ENCODE measurements at places on chromosomes 3 and 15.

DNA sequence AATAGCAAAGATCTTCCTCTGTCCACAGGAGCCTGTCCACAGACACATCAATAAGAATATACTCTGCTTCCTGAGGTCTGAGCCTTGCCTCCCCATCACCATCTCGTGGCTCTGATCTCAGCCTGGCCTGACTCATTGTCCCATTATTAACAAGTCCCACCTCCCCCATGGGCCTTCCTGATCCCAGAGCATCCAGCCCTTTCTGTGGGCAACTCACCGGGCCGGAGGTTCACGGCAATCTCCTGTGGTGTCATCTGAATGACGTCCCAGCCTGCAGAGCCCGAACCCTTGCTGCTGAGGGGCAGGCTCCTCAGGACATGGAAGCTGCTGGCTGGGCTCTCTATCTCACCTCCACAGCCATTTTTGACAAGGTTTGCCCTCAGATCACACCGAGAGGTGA lies 28.1 kb downstream of the ITGB5 start:
- no peak for DNase-seq

DNA sequence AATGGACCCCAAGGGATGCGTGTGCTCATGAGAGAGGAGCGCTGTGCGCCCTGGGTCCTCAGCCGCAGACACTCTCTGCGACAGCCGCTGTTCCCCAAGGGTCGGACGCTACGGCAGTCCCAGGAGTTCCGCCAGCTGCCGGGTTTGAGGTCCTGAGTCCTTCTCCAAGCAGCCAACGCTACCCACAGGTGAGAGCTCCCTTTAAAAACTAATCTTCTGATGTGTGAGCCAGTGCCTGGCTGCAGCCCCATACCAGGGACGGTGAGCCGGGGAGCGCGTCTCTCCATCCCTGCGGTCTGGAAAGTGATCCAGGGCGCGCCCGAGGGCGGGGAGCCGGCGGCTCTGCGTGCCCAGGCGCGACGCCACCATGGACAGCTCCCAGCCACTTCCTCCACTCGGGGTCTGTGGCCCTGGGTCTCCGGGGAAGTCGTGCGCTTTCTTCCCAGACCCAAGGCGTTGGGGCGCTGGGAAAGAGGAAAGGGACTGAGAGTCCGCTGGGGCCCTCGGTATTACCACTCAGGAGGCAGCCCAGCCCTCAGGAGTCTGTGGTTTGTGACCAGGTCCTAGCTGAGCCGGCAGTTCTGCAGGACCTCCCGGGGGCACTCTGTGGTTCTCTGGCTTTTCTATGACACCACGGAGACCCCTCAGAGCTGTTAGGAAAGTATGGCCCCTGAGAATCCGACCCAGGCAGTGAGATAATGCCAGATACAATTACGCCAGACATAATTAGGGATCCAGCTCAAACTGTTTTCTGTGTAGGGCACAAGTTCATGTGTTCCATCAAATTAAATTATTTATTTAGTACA lies 1.4 kb downstream of the CEMIP start:
- DNase-seq, result no peak

DNA sequence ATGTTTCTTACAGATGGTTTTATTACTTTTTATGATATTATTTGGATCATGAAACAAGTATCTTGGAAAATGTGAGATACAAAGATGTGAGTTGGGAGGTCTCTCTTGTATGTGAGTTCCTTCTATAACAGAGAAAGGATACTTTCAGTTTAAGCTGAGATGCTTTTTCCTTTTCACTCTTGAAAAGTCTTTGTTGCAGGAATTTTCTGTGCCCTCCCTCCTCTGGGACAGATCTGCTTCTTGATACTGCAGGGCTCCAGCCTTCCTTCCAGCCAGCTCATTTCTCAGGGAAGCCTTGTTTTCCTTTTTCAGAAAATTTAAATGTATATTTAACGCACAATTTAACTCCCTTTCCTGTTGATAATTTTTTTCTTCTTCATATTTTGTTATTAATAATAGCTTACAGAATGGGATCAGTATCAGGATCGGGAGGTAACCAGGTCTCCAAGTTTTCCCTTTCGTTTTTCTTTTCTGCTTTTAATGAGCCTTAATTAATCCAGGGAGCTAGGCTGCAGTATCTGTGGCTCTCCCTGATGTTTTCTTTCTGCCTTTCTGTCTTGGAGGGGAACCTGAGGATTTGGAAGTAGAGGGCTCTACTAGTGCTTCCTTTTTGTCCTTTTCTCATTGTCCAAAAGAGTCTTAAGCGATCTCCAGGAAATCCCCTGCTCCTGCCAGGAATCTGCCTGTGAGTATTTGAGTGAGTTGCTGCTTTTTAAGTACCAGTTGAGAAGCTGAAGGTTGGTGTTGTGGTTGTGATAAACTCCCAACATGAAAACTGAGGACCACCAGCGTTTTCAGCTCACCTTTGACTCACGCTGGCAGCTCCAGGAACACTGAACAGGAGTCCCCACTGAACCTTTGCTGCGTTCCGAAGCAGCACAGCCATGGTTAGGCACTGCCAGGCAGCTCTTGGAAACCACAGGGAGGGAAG lies 105.7 kb downstream of the IGF1R start:
- no peak for DNase-seq

DNA sequence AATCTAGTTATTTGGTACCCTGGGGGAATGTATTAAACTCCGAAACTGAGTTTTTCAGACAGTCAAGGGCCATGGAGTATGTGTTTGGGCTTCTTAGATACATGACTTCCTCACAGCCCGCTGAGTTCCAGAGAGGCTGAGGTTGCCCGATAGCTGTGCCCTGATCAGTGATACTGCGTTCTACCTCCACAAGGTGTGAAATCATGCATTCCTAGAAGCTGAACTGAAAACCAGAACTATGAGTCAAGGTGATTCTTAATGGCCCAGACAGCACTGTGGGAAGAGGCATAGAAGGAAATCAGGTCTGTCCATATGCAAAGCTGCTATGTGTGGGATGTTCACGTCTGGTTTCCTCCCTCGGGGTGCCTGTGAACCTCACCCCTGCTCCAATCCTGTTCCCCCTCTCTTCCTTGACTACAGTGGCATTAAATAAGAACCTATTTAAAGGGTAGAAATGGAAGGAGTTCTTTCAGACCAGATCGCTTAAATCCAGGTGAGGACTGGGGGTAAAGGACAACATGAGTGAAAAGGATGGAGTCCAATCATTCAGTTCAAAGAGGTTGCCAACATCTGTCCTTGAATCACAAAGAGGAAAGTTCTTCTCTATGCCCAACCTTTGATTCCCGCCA lies 74.3 kb downstream of the MYO1E start:
- no peak for DNase-seq

- no peak for DNase-seq
Measured at GRCh38 chr15:59150185-59150584, 45.2 kb downstream of the CCNB2 start.

- no peak for DNase-seq
Measured at GRCh38 chr3:80408030-80408721, 640.4 kb upstream of the ROBO1 start.

DNA sequence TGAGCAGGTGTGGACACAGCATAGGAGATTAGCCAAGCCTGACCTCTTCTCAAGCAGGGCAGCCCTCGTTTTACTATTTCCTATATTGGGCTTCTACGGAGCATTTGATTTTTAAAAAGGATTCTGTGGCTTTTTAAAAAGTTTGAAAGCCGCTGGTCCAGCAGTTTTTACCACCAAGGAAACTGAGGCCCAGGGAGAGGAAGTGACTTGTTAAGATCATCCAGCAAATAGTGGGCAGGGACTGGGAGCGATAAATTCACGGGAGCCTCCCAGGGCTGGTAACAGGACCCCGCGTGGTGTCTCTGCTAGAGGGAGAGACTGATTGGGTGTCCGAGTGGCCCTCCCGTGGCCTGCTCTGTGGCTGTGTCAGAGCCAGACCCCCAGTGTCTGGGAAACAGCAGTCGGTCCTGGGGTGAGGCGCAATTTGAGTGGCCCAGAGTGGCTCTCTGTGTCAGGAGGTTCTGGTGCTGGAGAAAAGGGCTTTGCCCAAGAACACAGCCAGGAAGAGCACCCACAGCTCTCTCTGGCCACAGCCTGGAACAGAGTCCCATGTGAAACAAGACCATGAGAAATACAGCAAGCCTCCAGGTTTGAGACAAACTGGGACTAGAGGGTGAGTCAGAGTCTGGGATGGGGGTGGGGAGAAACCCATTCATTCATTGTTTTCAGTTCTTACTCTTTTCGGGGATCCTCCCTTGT lies 4.2 kb downstream of the FURIN start:
- no peak for DNase-seq
